ENCODE measurements at places on chromosomes 16 and 17.

GRCh38 chr17:67218385-67218950, 26.5 kb downstream of the HELZ start:
- no peak for DNase-seq

DNA sequence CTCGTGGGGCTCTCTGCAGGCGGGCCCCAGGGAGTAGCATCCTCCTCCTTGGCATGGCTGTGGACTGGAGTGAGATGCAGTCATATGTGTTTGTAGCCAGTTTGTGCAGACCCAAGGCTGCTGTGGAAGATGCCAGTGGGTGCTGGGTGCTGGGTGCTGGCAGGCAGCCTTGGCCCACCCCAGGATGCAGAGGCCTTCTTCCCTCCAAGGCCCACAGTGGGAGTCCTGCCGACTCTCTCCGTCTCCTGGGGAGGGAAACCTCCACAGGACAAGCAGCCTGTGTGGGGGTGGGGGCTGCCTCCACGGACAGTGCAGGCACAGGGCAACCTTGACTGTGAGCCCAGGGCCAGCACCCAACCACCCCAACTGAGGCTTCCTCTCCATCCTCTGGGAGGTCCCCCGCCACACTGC, 13.8 kb upstream of the TMEM92 start:
- no peak for DNase-seq

- no peak for DNase-seq
Observed at GRCh38 chr17:74211141-74211911, 2.0 kb upstream of the TTYH2 start.

GRCh38 chr16:86066811-86067210, 167.8 kb downstream of the IRF8 start:
- DNase-seq = no peak

DNA sequence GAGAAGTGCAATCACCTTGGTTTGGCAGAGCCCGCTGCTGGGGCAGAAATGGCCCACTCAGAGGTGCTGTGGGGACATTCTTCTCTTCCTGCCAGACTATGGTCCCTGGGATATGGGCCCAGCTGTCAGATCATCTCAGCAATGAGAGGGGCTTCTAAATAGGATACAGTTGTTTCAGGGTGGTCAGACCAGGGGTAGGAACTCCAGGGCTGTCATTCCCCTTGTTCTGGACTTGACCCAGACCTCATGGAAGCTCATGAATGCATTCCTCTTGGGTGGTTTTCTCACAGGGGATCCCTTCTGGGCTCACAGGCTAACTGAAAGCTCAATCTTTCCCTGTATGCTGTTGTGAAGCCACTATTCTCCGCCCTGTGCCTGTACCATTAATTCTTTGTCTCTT, 347.2 kb downstream of the SLC39A11 start:
- DNase-seq = no peak

- DNase-seq = no peak
Observed at GRCh38 chr16:68279726-68280558, 15.6 kb downstream of the SLC7A6 start.

GRCh38 chr17:49299996-49300395, 62.1 kb downstream of the ZNF652 start:
- DNase-seq = no peak

- no peak for DNase-seq
Observed at GRCh38 chr17:52678211-52678610, 519.7 kb upstream of the CA10 start.

DNA sequence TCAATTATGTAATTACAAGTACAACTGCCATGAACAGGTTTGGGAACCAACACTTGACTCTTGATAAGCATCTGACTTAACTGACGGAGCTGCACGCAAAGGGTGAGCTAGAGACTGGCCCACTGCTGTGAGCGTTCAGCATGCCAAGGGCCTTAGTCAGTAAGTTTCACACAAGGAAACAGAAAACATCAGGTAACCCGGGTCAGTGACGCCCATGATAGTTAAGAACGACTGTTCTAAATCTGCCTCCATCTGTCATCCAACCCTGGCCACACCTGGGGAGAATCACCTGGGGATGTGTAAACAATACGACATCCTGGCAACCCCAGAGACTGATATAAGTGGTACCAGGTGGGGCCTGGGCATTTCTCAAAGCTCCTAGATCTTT, 12.3 kb downstream of the SMIM5 start:
- no peak for DNase-seq

GRCh38 chr16:31705371-31705770, 168.2 kb upstream of the ZNF267 start:
- no peak for DNase-seq

DNA sequence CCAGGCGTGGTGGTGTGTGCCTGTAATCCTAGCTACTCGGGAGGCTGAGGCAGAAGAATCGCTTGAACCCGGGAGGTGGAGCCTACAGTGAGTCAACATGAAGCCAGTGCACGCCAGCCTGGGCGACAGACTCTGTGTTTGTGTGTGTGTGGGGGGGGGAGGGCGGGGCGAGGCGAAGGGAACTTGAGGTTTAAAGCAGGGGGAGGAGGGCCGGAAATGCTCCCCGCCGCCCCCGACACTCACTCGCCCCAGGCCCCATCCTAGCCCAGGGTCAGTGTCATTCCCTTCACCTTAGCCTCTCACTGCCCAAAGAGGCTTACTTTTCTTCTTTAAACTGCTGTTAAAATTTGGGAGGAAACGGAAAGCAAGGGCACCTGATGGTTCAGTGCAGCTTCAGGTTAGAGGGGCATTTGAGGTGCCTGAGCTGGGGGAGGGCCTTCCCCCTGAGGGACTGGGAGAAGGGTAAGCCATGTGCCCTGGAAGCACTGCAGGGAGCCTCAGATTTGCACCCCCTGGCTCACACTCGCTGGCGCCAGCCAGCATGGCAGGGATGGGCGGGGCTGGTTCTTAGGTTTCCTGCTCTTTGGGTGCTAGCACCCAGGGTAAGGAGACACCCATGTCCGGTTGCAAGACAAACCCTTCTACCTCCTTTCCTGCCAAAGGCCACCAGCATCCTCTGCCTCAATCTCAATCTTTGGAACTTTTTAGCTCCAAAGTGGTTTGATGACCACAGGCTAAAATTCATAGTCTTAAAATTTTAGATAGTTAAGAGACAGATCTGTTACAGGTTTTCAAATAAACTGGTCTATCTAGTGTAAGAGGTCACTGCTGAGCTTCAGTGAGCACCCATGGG, 2.2 kb upstream of the LIMD2 start:
- no peak for DNase-seq

DNA sequence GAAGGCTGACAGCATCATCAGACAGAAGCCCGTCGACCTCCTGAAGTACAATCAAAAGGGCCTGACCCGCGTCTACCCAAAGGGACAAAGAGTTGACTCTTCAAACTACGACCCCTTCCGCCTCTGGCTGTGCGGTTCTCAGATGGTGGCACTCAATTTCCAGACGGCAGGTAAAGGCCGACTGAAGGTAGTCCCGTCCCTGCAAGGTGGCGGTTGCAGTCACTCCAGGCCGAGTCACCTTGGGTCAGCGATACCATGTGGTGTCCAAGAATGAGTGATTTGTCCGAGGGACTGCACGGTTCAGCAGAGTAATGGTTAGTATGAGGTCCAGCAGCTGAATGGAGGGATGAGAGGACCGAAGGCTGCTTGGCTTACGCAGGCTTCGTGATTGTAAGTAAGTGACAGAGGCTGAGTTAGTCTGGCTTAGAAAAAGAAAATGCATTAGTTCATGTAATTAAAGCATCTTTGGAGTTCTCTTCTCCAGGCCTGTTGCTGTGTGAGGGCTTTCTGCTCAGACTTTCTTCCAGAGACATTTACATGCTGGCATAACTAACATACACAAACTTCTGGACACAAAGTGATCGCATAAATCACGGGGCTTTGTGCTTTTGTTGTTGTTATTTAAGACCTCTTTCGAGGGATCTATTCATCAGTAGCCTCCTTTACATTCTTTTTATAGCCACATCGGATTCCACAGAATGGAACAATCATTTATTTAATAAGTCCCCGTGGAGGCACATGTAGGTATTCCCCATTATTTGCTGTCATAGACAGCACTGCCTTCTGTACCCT, 74.9 kb downstream of the SDR42E1 start:
- peak; percentile 53 for DNase-seq
